CD4-positive, alpha-beta memory T cell (primary cell): ENCODE measurements at places on chromosomes 2 and 18. TPM values are rescaled to one million over a fixed set of nuclear protein-coding genes. Genes with fewer than 3 reads are reported as not detected.

DNA sequence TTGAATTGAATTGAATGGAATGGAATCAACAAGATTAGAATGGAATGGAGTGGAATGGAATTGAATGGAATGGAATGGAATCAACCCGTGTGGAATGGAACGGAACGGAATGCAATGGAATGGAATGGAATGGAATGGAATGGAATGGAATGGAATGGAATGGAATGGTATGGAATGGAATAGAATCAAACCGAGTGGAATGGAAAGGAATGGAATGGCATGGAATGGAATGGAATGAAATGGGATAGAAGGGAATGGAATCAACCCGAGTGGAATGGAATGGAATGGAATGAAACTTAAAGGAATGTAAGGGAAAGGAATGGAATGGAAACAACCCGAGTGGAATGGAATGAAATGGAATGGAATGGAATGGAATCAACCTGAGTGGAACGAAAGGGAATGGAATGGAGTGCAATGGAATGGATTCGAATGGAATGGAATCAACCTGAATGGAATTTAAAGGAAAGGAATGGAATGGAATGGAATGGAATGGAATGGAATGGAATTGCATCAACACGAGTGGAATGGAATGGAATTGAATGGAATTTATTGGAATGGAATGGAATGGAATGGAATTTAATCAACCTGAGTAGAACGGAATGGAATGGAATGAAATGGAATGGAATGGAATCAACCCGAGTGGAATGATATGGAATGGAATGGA, 1146.6 kb downstream of the RPIA start:
- no peak overlapping the region for H3K27ac ChIP-seq
- H3K36me3 ChIP-seq, result no peaks in the 10 kb centered on the region
- no peaks in the 10 kb centered on the region for H3K4me1 ChIP-seq
- H3K4me3 ChIP-seq, result no peak overlapping the region
- DNase-seq, result no peak

TEX44 gene
- not detected for total RNA-seq

DNA sequence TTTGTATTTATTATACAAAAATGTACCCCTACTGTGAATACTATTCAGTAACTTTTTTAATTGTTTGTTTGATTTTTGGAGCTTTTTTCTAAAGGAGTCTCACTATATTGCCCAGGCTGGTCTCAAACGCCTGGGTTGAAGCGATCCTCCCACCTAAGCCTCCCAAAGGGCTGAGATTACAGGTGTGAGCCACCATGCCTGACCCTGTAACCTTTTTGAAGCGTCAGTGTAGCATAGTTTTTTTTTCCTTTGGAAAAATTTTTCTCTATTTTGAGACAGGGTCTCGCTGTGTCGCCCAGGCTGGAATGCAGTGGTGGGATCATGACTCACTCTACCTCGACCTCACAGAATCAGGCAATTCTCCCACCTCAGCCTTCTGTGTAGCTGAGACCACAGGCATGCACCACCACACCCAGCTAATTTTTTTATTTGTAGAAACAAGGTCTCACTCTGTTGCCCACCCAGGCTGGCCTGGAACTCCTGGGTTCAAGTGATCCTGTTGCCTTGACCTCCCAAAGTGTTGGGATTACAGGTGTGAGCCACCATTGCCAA, 2.0 kb downstream of the GMCL1 start:
- peaks cover 55% of the 10 kb centered on the region for H3K4me1 ChIP-seq
- H3K36me3 ChIP-seq, result no peaks in the 10 kb centered on the region
- no peak for DNase-seq
- H3K27ac ChIP-seq, result no peak overlapping the region

DNA sequence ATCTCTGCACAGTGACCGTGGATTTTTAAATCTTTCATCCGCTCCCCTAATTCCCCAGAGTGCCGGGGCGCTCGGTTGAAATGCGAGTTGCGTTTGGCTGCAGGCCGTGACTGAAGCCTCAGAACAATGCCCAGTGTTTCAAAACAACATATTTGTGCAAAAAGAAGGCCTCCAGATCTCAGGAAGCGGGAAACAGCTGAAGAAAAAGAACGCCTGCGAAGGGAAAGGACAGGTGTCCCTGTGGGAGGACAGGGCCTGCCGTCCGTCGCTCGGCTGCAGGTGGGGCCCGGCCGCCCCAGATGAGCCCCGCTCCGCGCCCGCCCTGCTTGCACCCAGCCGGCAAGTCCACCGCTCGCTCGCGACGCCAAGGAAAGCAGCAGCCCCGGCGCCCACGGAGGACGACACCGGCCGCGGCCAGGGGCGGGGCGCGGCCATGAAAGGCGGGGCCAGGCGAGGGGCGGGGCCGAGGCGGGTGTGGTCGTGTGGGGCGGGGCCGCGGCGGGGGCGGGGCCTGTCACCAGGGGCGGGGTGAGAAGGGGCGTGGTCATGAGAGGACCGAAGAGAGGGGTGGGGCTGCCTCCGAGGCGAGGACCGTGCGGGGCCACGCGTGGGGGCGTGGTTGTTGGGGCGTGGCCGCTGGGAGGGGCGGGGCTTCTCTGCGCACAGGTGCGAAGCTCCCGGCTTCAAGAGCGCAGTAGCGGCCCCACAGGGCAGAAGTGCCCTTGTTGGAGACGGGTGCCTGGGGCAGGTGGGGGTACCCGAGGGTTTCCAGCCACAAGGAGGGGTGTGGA, 17.6 kb upstream of the BOK start:
- H3K27me3 ChIP-seq, result no peaks in the 10 kb centered on the region
- DNase-seq, result peak; percentile 51
- H3K27ac ChIP-seq, result no peak overlapping the region
- H3K36me3 ChIP-seq, result no peaks in the 10 kb centered on the region
- no peak overlapping the region for H3K4me3 ChIP-seq
- H3K4me1 ChIP-seq, result no peaks in the 10 kb centered on the region

- no peaks in the 10 kb centered on the region for H3K36me3 ChIP-seq
- H3K4me1 ChIP-seq, result peaks cover 61% of the 10 kb centered on the region
- DNase-seq, result no peak
- H3K27ac ChIP-seq, result no peak overlapping the region
Observed at GRCh38 chr2:195531754-195532153, 125.3 kb upstream of the SLC39A10 start.

DNA sequence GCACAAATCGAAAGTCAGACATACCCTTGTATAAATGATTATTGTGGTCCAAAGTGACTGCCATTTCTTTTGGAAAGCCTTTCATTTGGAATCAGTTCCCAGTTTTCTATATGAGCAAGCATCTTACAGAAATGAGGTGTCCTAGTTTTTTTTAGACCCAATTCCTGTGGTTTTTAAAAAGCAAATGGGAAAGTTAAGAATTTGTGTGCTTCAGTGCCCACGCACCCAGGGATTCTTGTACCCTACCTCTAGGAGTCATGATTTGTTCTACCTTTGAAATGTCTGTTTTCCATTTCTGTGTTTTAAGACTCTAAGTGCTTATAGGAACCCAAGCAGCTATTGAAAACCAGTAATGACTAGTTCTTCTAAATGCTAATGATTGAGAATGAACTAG, 218.1 kb downstream of the CAMKMT start:
- H3K36me3 ChIP-seq, result no peaks in the 10 kb centered on the region
- H3K4me3 ChIP-seq, result no peak overlapping the region
- peaks cover 4% of the 10 kb centered on the region for H3K4me1 ChIP-seq
- H3K27ac ChIP-seq, result no peak overlapping the region
- no peaks in the 10 kb centered on the region for H3K27me3 ChIP-seq
- DNase-seq, result no peak

DNA sequence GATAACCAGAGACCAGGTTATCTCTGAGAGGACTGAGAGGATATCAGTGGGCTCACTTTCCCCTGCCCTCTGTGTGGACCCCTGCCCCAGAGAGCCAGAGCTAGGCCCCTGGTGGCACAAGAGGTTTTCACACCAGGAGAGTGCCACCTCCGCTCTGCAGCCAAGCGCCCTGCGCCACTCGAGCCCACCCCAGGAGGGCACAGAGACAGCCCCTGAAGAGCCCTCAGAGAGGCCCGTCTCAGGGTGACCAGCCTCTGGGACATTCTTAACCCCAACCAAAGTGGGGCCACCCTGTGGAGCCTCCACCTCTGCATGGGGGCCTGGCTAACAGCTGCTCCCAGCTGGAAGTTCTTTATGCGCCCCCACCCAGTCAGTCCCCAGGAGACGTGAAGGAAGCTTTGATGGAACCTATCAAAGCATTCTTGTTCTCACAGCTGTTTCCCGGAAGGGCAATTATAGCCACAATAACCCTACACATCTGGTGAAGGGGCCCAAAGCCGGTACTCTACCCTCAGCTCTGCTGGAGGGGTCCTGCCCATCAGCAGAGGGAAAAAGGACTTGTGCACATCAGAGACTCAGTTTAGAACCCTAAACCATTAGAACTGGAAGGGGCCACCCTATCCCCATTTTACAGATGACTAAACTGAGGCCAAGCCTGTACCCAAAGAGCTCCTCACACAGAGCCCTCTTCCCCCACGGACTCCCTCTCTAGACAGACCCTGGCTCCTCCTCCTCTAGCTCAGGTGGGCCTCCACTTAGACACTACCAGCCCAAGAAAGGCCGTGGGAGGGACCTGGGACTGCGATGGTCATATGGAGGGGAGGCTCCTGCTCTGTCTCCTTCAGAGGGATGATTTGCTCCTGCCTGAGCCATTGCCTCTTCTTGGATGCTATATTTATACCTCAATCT, 101.1 kb downstream of the ZFP36L2 start:
- no peaks in the 10 kb centered on the region for H3K27me3 ChIP-seq
- no peak overlapping the region for H3K27ac ChIP-seq
- no peak overlapping the region for H3K4me3 ChIP-seq
- H3K4me1 ChIP-seq, result peaks cover 32% of the 10 kb centered on the region
- no peak for DNase-seq

GRCh38 chr2:165149439-165149838, 54.4 kb downstream of the SCN3A start:
- no peaks in the 10 kb centered on the region for H3K36me3 ChIP-seq
- no peaks in the 10 kb centered on the region for H3K4me1 ChIP-seq
- no peak overlapping the region for H3K27ac ChIP-seq
- no peak for DNase-seq
- no peaks in the 10 kb centered on the region for H3K27me3 ChIP-seq

- H3K36me3 ChIP-seq, result no peaks in the 10 kb centered on the region
- H3K4me3 ChIP-seq, result no peak overlapping the region
- H3K27ac ChIP-seq, result no peak overlapping the region
Observed at GRCh38 chr2:105954891-105955290, 210.2 kb downstream of the NCK2 start.

GRCh38 chr2:173191601-173192000, 116.0 kb downstream of the MAP3K20 start:
- no peaks in the 10 kb centered on the region for H3K36me3 ChIP-seq
- no peak overlapping the region for H3K4me3 ChIP-seq
- no peak for DNase-seq
- no peaks in the 10 kb centered on the region for H3K4me1 ChIP-seq
- no peak overlapping the region for H3K27ac ChIP-seq

BIN1 gene
- 99.4 TPM for total RNA-seq

DNA sequence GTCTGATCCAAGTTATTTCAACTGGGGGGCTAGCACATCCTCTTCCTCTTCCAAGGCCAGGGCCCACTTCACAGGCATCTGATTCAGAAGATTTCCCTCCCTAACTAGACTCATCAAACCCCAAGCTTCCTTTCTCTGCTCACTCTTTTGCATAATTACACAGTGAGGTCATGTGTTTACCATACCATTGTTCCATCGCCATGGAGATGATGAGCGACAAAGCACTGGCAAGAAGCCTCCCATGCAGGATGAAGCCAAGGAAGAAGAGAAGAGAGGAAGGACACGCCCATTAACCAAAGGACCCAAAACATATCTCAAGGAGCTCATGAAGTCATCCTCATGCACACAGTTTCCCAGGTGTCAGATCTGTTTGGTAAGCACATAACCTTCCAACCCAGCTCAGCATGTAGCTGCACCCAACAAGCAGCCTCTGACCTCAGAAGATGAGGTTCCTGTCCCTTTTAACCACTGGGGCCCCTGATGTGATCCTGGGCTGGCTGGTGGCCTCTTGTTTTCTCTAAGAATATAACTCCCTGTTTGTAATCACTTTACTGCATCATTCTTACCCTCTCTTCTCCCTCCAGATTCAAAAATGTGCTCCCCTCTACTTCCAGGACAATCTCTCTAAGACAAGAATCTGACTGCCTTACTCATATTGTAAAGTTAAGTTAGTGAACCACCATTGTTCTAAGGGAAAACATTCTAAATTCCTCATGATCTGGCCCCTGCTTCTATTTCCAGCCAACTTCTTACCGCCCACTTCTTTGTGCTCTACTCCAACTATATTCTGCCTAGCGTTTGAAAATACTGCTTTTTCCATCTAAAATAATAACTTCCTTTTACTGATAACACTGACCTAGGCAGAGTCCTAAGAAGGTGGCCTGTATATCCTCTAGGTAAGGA, 190.1 kb downstream of the TTC32 start:
- no peaks in the 10 kb centered on the region for H3K36me3 ChIP-seq
- H3K27ac ChIP-seq, result no peak overlapping the region
- H3K4me3 ChIP-seq, result no peak overlapping the region
- no peaks in the 10 kb centered on the region for H3K4me1 ChIP-seq

ZBTB7C gene
- not detected for total RNA-seq

OSBPL6 gene
- total RNA-seq, result 0.23 TPM

- H3K4me1 ChIP-seq, result peaks cover 82% of the 10 kb centered on the region
- no peaks in the 10 kb centered on the region for H3K36me3 ChIP-seq
- peak overlapping the region; percentile 56 for H3K4me3 ChIP-seq
- H3K27ac ChIP-seq, result peak overlapping the region; percentile 73
Observed at GRCh38 chr2:160406591-160407392, 86.8 kb downstream of the RBMS1 start.

GRCh38 chr2:81658227-81658626, 1353.7 kb upstream of the LRRTM1 start:
- H3K4me1 ChIP-seq, result no peaks in the 10 kb centered on the region
- no peak overlapping the region for H3K27ac ChIP-seq
- no peaks in the 10 kb centered on the region for H3K36me3 ChIP-seq
- no peak overlapping the region for H3K4me3 ChIP-seq

DNA sequence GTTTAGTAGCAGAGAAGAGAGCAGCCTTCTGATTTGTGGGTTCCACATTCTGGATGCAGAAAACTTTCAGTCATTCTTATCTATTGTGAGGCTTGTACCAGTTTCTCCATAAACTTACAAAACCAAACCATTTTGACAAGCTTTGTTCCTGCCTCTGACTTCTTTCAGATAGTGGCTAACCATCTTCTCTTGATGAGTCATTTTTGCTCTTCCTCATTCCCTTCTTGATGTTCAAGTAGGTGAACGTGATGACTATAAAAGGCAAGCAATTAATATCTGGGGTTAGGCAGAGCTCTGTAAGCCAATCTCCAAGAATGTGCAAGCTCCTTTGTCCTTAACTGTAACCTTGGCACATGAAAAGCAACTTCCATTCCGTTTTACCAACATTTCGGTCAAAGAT, 2083.1 kb upstream of the PIK3C3 start:
- no peaks in the 10 kb centered on the region for H3K36me3 ChIP-seq
- no peak overlapping the region for H3K4me3 ChIP-seq
- DNase-seq, result no peak

- no peaks in the 10 kb centered on the region for H3K4me1 ChIP-seq
- no peaks in the 10 kb centered on the region for H3K36me3 ChIP-seq
- no peak overlapping the region for H3K27ac ChIP-seq
- no peak overlapping the region for H3K4me3 ChIP-seq
- H3K27me3 ChIP-seq, result no peaks in the 10 kb centered on the region
Observed at GRCh38 chr2:64908406-64908805, 80.8 kb upstream of the SLC1A4 start.

GRCh38 chr2:156430980-156431358, 5.2 kb upstream of the GPD2 start:
- no peak overlapping the region for H3K27ac ChIP-seq
- H3K36me3 ChIP-seq, result no peaks in the 10 kb centered on the region
- H3K27me3 ChIP-seq, result no peaks in the 10 kb centered on the region
- no peak overlapping the region for H3K4me3 ChIP-seq
- DNase-seq, result no peak
- peaks cover 6% of the 10 kb centered on the region for H3K4me1 ChIP-seq
